NCI-H2227 treated with DMSO at 0.1 percent for 48 hours (cell line): ENCODE measurements at places on chromosomes 11 and 22.

DNA sequence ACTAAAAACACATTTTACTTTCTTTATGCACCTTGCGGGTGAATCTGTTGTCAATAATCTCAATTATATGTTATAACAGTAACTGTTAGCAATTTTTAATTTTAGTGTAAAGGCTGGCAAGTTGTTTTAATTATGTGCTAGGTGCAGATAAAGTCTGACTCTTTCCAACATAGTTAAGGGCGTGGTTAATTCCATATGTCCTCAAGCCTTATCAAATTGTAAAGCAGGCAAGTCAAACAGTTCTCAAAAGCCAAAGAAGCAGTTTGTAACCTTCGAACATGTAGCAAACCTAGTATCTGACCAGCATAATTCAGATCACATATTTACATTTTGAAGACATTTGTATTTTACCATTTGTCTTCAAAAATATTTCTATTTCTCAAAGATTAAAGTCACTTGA, 29.2 kb downstream of the METTL15 start:
- no peak for DNase-seq

DNA sequence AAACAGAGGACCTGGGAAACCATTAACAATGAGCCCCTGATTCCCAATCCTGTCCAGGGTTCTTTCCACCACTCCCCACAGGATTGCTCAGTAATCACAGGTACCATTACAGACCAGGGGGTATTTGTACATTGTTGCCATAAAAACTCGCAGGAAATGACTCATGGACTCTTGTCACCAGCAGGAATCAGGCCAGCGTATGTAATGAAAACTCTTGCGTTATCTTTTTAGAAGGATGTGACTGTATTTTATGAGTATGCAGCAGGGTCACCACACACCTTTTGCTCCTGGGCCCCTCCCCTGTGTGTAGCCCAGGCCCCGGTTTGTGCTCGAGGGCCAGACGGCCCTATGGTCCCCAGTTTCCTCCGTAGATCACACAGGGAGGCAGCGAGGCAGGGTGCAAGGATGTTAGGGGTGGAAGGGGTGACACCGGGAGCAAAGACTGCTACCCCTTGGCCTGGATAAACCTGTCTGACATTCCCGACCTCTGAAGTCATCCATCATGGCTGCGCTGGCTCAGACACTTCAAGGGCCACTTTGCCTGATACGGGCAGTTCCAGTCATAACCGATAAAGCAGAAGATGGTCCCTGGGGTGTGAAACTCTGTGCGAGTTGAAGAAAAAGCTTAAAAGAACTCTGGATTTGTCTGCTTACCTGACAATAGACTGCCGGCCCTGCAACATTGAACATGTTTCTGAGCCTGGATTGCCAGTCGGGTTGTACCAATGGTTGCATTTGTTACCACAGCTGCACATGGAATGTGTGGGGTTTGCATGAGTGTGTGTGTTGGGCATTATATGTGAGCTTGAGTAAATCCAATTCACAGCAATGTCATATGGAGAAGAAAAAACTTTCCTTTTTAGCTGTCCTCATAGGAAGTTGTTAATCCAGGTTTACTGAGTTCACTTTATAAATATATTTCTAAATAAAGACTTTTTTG, 56.9 kb downstream of the MICAL2 start:
- DNase-seq = no peak

DNA sequence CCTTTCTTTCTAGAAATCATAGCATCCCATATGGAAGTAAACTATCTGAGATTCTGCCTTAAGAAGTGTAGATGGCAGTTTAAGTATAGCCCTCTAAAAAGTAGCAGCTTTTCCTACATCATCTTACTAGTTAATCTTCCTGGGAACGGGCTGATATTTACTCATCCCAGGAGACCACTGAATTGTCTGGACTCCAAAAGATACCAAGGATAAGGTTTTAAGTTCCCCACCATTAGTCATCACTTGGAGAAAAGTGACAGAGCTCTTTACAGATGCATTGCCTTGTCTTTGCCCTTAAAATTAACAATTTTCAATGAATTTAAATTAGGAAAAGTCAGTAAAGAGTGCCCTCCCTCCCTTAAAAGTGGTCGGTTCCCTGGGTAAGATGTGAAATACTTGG, 129.5 kb downstream of the MAML2 start:
- DNase-seq = no peak

DNA sequence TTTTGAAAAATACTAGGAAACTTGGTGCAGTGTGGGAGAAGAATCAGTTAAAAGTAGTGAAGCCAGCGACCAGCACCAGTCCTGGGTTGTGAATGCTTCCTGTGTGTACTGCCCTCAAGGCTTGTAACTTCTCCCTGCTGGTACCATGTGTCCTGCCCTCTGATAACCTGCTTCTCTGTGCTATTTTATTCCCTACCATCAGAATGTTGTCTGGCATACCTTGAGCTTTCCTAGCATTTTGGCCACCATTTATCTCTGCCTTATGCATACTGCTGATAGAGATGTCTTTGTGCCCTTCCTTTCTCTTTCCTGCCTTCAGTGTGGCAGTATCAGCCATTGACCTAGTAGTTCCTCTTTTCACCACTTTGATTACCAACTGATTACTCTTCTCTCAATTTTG, 2.0 kb downstream of the GTF2H1 start:
- DNase-seq = no peak

DNA sequence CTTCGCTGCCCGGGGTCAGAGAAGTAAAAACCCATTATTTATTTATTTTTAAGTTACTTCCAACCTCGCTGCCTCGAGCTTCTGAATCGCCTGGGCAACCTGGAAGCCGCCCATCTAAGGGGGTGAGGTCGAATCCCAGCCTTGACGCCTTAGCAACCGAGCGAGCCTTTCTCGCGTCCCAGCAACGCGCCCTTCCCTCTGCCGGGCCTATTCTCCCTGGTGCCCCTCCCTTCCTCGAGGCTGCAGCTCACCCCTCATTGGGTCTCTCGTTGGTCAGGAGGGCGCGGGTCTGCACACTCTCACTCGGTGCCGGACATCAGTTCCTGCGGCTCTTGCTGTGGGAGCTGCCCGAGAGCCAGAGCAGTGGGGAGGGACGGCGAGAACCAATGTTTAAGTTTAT, at the start of gene CCDC81:
CCDC81 (plus strand) TSS at position 302 of the 400 bp plus-strand sequence. CDS start 277 bp downstream, outside the sequence.
- DNase-seq = no peak

- no peak for DNase-seq
Measured at GRCh38 chr11:133515107-133515506, 17.2 kb downstream of the OPCML start.
